ENCODE measurements at places on chromosomes 16 and 17. TPM values are rescaled to one million over a fixed set of nuclear protein-coding genes. Genes with fewer than 3 reads are reported as not detected.

IKZF3 gene
- not detected for total RNA-seq

SEPHS2 gene
- total RNA-seq: 7.8 TPM

KRTAP1-3 gene
- not detected for total RNA-seq

PRSS27 gene
- 0.26 TPM for total RNA-seq

TBC1D3H gene
- total RNA-seq: not detected

CASKIN2 gene
- 16.9 TPM for total RNA-seq

CHST4 gene
- total RNA-seq: not detected

TK2 gene
- total RNA-seq: 18.9 TPM

CCL8 gene
- total RNA-seq: not detected

C16orf96 gene
- total RNA-seq: 0.11 TPM

CA4 gene
- not detected for total RNA-seq

POLR3E gene
- total RNA-seq: 51.4 TPM

STX1B gene
- total RNA-seq: 0.86 TPM

RNF135 gene
- total RNA-seq: 7.8 TPM

SLC6A4 gene
- not detected for total RNA-seq

SHISA9 gene
- total RNA-seq: 15.5 TPM

TAC4 gene
- not detected for total RNA-seq

TEKT5 gene
- total RNA-seq: not detected

PPP1R1B gene
- total RNA-seq: not detected

HS3ST4 gene
- not detected for total RNA-seq

ITGB4 gene
- total RNA-seq: not detected

AOC3 gene
- total RNA-seq: 0.67 TPM

TNFSF13 gene
- 0.11 TPM for total RNA-seq

HOXB9 gene
- 6.6 TPM for total RNA-seq

ADAMTS18 gene
- 0.13 TPM for total RNA-seq

MEIOB gene
- total RNA-seq: not detected

CEP95 gene
- 24.4 TPM for total RNA-seq

SDR42E2 gene
- not detected for total RNA-seq

YWHAE gene
- total RNA-seq: 704 TPM

PIPOX gene
- 6.4 TPM for total RNA-seq
